ENCODE measurements at places on chromosomes 6 and 20.
A peak's percentile ranks its signal among the peaks of the same experiment; 100 is the strongest.

DNA sequence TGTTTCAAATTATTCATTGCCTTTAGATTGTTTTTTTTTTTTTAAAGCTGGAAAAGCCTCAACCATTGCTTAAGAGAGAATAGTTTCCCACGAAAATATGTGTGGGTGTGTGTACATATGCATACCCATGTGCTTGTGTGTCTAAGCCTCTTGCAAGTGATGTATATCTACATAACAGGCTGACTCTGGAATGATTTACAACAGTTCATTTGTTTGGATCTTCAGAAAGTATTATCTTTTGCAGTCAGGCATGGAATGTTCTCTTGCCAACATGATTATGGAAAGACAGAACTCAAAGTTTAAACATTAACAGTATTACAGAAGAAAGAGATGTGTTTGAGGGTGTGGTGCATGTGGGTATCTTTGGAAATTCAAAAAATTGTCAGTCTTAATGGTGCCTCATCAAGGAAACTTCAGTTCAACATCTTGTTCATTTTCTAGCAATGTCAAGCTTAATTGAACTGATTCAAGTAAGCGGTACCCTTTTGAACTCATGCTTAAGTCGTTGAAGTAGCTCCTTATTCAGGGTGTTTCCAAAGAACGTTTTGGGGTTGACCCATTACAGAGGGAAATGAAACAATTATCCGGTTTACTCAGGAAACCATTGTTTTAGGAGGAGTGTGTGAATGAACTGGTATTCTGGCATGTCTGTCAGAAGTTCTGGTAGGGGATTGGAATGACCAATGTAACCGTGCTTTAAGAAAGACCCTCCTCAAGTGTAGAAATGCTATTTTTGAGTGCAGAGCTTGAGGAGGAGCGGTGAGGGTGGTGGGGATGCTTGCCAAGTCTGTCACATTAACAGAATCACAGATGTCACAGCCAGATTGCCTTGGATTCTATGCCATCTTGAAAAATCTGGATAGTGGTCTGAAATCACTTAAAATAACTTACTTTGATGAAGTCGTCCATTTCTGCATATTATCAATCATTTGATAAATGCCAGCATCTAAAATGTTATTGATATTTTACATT lies 60.3 kb downstream of the ADGRG6 start:
- no peak for DNase-seq

DNA sequence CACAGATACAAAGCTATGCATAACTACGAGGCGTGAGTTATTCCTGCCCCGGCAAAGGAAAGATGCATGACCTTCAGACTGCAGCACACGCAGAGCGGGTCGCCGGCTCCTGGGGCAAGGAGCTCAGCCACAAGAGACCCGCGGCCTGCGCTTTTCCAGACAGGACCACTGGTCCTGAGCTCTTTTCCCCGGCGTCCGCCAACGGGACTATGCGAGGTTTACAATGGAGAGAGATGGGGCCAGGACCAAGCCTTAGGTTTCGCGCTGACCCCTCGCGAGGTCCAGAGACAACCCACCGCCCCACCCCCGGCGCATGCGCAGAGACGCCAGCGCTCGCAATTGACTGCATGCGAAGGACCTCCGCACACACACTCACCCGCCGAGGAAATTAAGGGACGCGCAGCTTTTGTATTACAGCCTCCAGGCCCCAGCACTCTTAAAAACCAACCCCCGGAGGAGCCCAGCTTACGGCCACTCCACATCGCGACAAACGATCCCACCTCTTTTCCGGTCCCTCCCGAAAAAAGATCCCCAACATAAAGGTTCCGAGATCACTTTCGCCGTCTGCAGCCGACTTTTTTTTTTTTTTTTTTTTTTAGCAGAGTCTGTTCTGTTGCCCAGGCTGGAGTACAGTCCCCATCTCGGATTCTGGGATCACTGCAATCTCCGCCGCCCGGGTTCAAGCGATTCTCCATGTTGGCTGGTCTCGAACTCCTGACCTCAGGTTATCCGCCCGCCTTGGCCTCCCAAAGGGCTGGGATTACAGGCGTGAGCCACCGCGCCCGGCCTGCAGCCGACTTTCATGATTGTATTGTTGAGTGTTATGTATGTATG lies at the start of gene COQ3:
COQ3 (minus strand) TSS at position 498 of the 834 bp plus-strand sequence; CDS start at position 482, 16 bp downstream.
- peak; percentile 60 for DNase-seq

GRCh38 chr20:50772420-50773185 lies 22.3 kb upstream of the BCAS4 start:
- DNase-seq, result no peak

DNA sequence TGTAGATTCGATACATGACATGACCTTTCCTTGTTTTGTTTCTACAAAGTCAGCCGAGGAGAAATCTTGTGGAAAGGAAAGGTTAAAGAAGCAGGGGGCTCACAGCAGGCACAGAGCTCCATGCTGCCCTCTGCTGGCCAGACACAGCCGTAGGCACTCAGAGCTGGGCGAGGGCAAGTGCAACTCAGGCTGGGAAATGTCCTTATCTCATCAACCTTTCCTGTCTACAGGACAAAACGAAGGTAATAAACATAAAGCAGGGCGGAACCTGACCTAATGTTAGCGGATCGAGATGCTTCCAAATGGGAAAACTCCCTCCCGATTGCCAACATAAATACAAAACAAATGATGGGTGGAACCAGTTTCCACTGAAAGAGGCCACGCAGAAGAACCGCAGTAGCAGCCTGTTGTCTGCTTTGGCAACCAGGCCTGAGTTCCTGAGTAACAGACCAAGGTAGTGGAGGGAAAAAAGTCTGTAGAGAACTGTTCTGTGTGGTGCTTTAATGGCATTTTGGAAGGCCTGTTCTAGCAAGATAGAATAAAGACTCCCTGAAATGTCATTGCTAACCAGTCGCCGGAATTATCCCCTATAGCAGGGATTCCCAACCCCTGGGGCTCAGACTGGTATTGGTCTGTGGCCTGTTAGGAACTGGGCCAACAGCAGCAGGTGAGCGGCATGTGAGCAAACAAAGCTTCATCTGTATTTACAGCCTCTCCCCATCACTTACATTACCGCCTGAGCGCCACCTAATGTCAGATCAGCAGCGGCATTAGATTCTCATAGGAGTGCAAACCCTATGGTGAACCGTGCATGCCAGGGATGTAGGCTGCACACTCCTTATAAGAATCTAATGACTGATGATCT lies 85.2 kb downstream of the MBOAT1 start:
- DNase-seq, result peak; percentile 59

GRCh38 chr6:38517005-38517404 lies 122.7 kb downstream of the BTBD9 start:
- DNase-seq, result no peak

DNA sequence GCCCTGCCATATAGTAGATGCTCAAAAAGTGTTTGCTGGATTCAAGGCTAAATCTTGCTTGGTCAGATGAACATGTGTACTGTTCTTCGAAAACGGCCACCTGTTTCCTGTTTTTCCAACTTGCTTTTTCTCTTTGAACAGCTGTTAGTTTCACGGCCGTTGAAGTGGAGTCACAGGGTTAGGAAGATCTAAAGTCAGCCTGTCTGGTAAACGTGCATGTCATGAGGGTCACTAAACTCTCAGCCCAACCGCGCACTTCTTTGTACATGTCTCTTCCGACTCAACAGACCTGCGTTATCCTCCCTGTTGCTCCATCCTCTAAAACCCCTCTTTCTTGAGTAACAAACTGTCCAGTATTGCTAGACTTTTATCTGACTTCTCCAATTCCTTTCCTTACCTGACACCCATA lies 93.2 kb upstream of the MAN1A1 start:
- no peak for DNase-seq

GRCh38 chr6:53376661-53377226 lies 28.0 kb upstream of the ELOVL5 start:
- no peak for DNase-seq

- no peak for DNase-seq
These were observed 186.9 kb upstream of the GMDS start for GRCh38 chr6:2432292-2432691.

GRCh38 chr6:142821860-142822259 lies 123.1 kb downstream of the HIVEP2 start:
- DNase-seq, result no peak

DNA sequence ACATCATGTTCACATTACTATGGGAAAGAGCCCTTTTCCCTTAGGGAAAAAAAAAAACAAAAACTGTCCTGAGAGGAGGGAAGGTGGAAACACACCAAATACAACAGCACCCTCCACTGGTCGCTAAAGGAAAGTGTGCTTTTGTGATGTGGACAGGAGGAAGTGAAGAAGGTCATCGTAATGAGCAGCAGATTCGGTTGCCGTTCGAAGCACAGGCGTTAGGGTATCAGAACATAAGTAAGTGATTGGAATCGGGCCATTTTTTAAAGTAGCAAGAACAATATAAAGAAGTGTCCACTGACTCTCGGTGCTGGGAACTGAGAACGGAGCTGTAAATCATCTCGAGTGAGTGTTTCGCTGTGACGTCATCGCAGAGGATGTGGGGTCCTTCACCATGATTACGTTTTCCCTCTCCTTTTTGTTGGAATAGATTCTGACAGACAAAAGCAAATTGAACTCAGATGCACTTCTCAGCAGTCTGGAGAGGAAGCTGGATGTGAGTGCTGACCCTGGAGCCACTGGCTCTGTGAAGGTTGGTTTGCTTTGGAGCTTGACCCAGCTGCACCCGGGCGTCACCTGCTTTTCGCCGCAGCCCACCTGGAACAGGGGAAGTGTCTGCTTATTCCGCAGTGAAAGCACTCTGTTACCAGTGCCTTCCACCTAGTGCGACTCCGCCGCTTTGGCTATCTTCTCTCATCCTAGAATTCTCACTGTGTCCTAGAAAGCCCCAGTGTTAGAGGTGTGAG lies 203.6 kb upstream of the GMDS start:
- DNase-seq, result no peak

GRCh38 chr20:57790176-57790575 lies 80.4 kb upstream of the PMEPA1 start:
- no peak for DNase-seq

GRCh38 chr20:1805816-1806215 lies 89.4 kb upstream of the SIRPA start:
- DNase-seq, result no peak

- DNase-seq, result no peak
These were observed 216.9 kb upstream of the SMLR1 start for GRCh38 chr6:130610303-130610702.

DNA sequence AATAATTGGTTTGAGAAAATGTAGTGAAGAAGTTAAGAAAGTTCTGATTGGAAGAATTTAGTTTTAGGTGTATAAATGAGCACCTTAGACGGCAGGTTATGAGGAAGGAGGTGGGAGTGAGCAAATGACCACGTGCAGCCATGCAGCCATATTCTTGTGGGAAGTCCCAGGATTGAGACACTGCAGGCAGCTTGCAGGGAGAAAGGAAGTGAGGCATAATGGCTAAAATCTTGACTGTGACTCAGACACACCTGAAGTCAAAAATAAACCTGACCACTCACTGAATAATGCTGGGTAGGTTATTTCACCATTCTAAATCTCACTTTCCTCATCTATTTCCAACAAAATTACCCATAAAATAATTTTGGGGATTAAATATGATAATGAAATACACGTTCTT lies 16.6 kb downstream of the DSE start:
- DNase-seq, result no peak

- DNase-seq, result no peak
These were observed 35.0 kb downstream of the AKIRIN2 start for GRCh38 chr6:87667032-87667431.

DNA sequence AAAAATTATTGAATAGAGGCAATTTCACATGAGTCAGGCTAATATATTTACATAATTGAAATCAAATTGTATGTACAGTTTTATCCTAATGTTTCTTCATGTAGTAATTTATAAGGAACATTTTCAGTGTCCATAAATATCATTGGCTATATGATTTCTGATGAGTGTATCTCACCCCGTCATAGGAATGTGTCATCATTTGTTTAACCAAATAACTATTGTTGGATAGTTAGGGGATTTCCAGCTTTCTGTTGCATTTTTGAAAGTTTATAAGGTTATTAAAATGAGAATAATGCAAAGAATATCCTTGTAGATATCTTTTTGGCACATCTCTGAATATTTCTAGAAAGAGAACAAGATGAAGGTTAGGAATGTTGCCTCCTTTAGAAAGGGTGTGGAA lies 39.0 kb downstream of the SYTL3 start:
- DNase-seq, result no peak

DNA sequence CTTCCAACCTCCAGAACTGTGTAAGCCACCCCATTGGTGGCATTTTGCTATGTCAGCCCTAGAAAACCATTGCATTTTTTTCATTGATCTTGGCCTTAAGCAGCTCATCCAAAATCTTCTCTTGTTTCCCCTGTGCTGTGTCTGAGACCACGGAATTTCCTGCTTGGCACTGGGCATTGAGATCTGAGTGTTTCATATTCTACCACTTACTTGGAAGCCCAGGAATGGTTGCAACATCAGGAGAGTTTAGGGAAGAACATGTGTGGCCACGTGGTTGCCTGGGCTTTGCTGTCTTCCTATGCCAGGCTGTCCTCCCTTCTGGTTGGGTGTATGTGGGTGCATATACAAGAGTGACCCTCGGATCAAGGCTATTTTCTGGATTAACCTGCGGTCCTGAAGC lies 139.3 kb upstream of the PMEPA1 start:
- no peak for DNase-seq

DNA sequence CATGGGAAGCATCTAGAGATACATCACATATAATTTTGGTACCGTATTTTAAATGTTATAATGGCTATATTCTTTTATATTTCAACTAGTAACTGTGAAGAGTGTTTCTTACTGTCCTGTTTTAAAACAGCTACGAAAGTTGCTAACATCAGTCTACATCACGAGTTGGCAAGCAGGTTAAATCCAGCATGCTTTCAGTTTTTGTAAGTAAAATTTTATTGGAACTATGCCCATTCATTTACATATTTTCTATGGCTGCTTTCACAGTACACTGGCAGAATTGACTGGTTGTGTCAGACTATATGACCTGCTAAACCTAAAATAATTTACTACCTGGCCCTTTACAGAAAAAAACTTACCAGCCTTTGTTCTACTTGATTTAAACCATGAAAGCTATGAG lies 478.1 kb downstream of the PHF3 start:
- DNase-seq, result no peak

DNA sequence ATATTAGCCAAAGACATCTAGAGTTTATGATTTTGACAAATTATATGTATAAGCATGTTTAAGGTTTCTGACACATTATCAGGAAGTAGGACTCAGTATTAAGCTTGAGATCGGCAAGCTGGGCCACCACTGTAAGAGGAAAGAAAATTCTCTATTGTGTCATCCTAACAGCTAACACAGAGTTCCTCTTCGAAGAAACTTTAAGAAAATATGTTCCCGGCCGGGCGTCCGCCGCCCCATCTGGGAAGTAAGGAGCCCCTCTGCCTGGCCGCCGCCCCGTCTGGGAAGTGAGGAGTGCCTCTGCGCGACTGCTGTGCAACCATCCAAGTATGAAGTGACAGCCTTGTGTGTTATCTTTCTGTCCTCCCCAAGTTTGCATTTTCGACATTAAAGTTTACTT lies 23.0 kb downstream of the USP49 start:
- no peak for DNase-seq

All from activated T-cell treated with anti-CD3 and anti-CD28 coated beads for 48 hours (primary cell).